Hippocampal formation (tissue), 2 donors: ENCODE measurements at places on chromosomes 5 and 9.
A peak's percentile ranks its signal among the peaks of the same experiment; 100 is the strongest.

DNA sequence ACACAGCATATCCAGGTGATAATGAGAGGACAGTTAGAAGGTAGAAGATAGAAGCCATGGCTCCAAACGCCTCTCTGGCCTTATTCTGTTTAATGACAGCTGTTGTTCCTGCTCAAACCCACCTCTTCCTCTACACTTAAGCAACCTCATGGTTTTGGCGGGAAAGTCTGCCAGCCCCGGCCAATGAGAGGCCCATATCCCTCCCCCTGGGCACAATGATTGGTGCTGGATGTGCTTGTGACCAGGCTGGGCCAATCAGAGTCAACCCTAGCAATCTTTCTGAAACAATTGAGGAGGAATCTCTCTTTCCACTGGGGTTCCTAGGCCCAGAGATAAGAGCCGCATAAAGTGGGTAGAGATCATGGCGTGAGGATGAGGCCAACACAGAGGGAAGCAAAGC lies 4.8 kb upstream of the GFI1B start:
- no peak for DNase-seq

DNA sequence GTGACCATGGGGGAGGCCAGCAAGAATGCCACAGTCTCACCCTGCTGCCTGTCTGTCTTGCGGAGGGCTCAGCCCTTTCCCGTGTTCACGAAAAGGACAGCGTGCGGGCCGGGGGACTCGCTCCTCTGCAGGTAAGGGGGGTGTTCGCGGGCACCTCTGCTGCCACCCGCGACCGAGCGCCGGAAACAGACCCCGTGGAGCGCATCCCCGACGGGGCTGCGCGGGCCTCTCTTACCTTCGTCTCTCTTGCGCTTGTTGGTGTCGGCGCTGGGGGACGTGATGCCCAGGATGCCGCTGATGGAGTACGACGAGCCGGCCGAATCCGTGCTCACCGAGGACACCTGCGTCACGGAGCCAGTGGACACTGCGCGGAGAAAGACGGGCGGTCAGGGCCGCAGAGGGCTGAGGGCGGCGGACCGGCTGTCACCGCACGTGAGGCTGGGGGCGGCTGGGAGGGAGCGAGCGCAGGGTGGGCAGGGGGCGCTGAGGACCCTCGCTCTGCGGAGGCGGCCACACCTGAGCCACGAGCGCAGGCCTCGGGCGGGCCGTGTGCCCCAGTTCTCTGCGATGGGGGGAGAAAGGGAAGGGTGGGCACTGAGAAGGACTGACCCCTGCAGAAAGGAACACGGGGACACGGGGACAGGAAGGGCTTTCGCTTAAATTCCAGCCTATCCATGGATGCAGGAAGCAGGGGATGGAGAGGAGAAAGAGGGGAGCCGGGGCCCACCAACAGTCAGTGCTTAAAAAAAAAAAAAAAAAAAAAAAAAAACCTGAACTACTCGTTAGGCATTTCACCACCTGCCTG lies 31.5 kb downstream of the PAX5 start:
- no peak for DNase-seq

DNA sequence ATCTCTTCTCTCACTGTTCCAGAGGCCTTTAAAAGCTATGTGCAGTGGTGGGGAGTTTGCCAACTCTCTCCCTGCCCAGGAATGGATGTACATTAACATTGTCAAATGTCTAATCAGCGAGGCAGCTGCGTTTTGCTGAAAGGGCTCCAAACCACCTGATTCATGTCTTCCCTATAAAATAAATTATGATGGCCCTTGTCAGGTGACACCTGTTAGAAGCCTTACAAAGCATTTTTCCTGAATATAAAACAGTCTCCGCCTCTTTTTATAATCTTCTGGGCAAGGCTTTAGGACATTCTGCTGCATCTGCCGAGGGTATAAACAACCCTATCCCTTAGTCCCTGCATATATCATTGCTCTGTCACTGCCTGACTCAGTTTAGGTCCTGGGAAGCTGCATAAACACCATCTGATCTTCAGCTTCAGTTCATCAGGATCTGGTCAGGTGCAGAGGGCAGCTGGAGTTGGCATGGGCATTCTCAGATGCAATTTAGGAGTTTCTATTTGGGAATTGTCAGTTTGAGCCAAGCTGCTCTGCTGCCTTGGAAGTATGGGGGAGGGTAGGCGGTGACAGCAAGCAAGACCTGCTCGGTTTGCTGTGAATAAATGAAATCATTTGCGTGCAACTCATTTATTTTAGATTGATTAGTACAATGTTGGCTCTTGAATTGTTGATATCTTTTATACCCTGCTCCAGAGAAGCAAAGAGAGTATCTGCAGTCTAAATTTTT lies 103.5 kb downstream of the ACER2 start:
- no peak for DNase-seq

DNA sequence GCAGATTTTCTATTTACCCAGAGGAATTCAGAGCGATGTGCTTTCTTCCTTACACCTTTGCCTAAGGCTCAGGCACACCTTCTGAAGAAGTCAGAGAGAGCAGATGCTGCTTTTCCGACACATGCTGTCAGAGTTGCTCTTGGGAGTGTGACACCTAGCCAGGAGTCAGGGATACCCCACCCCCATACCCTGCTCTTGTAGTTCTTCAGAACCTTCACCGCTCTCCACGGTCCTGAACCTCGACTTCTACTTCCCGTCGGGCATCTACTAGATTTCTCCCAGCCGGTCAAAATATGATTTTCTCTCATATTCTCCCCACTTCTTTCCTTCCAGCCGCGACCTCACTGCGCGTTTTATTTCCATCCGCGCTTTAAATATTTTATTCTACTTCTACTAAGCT lies 1.7 kb downstream of the GRIN3A start:
- DNase-seq: no peak

- no peak for DNase-seq
Observed at GRCh38 chr5:124102486-124102885, 590.5 kb downstream of the CSNK1G3 start.

DNA sequence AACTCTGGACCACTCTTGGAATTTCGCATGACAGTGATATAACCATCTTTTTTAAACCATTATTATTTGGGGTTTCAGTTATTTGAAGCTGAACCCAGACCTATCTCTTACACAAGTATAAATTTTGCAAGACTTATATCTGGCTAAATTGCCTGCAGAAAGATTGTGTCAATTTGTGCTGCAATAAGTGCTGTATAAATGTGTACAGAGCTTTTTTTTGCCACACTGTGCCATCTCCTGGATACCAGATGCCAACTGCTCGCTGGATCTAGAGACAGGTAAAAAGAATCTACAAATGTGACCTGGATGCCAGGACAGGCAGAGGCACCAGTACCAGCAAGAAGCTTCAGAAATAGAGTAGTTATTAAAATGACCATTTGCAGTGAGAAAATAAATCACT lies 25.9 kb upstream of the TTC39B start:
- DNase-seq: no peak

DNA sequence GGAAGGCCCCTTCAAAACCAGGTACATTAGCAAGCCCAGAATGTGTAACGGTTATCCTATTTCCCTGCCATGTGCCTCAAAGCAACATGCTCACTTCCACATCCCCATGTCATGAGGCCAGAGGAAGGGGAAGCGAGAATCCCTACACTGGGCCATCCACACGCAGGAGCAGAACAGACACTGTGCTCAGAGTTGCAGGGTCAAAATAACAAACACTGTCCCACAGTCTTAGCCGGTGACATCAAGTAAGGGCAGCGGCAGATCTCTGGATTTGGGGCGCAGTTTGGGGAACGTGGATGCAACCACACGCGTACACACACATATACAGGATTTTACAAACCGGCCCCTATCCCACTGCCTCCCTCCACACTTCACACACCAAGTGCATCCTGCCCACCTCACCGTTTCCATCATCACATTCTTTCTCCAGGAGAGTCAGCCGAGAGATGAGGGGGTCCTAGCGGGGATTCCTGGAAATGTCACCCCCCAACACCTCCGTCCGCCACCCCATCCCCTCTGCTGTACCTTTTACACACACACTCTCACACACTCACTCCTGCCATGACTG lies 776 bp downstream of the APBA1 start:
- DNase-seq: peak; percentile 51

DNA sequence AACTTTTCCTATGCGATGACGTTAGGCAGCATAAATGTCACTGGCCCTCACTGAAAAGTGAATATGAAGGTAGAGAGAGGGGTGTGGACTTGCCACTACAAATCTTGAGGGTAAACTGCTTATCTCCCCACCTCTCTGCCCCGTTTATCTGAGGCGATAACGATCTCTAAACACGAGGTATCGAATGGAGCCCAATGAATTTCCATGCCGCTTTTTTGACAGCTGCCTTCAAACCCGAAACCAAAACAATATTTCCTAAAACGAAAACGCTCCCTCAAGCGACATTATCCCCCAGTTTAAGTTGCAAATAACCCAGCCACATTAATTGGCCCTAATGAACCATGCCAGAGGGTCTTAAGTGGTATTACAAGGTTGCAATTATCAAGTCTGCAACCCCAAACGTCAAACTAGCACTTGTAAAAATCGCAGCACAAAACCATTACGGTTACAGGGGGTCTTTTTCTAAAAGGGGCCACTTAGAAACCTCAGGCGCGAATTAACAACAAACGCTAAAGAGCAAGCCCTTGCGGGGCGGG lies 1.4 kb downstream of the NR3C1 start:
- DNase-seq: no peak

DNA sequence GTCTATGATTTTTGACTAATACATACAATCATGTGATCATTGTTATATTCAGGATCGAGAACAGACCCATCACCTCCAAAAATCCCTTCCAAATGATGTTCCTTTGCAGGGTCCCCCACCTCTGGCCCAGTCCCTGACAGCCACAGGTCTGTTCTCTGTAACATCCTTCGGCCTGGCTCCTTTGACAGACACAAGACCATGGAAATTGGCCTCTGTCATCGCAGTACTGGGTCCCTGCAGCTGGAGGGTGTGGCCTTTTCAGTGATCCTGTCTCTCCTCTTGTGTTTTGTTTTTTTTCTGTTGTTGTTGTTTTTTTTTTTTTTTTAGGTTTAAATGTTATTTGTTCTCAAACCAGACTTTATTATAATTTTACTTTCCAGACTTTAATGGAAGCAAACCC lies 27.4 kb upstream of the ANKRD33B start:
- DNase-seq: no peak

DNA sequence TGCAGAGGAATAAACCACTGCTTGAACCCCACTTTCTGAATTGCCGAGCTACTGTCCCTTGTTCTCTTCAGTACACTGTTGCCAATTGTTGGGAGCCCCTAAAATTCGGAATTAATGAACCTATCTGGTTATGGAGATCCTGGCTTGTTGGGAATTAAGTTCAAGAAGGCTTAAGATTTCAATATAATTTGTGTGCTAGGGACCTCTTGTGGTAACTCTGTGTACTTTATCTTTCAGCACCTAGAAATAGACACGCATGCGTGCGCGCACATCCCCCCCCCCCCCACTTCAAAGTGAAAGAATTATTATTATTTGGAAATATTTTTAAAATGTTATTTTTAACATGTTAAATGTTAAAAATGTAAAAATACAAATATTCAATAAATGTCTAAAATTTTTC lies 53.3 kb upstream of the FAM169A start:
- peak; percentile 86 for DNase-seq

- DNase-seq: no peak
Observed at GRCh38 chr5:14757850-14758249, 93.3 kb downstream of the OTULIN start.

DNA sequence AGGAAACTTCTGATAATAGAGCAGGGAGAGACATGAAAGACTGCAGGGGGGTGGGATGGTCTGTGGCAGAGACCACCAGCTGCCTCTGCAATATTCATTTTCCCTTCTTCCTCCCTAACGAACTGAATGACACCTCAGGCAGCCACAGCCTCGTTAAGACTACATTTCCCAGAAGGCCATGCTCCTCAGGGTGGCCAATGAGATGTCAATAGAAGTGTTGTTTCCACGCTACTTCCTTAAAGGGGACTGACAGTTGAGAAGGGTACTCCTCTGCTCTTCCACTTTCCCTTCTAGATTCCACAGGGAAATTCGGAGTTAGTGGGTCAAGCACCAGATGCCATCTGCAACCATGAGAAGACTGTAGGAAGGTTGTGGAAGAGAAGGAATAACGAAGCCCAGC lies 52.0 kb upstream of the DAPK1 start:
- DNase-seq: peak; percentile 32

DNA sequence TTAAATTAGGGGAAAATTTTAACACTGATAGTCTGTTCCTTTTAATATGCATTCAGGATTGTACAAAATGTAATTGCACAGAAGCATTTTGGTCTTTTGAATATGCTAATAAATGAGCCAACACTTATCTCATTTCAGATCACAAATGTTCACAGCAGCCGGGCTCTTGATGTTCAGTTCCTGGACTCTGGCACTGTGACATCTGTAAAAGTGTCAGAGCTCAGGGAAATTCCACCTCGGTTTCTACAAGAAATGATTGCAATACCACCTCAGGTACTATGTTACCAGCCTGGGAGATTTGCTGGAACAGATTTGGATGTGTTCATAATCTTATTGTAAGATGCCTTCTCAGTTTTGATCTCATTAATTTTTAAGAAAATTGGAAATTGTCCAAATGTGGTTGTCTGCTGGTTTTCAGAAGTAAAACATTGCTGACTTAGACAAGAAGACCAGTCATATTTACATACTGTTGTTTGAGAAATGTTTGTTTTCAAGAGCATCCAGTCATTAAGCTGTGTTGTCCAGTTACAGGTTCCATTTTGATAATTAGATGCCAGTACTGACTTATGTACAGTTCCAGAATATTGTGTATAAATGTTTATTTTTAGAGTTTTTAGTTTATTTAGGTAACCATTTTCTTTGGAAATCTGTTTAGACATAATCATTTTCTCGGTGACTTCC lies 23.0 kb upstream of the TMOD1 start:
- DNase-seq: no peak

DNA sequence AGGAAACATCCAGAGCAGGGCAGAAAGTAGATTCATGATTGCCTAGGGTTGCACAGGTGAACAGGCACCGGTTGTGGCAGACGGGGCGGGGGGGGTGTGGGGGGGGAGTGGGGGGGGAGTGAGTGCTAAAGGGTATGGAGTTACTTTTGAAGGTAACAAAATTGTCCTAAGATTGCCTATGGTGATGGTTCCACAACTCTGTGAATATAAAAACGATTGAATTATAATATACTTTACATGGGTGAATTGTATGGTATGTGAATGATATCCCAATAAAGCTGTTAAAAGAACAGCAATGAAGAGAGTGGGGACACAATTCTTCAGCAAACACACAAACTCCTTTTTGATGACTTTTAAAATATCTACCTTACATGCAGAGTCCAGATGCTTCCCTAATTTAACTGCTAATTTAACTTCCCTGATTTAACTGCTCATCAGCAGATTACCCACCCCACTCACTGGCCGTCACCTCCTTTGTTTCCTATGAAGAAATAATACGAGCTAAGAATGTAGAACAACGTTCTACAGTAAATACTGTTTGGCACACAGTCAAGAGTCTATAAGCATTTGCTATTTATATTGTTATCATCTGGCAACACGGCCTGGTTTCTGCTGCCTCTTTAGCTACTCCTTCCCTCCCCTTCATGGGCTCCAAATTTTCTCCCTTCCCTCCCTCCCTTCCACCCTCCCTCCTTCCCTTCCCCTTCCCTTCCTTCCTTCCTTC lies 83.5 kb downstream of the PTCH1 start:
- no peak for DNase-seq

DNA sequence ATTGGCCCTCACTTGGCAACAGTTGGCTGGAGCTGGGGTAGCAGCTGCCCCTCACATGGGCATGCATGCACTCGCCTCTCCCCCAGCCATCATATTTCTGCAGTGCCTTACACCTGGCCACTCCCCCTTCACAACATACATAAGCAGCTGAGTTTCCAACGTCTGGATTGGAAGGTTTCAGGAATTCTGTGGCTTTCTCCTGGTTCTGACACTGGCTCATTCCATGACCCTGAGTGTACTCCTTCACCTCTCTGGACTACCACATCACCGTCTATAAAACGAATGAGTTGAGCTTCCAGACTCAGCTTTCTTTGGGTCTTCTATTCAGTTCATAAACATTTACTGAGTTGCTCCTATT lies 84.3 kb downstream of the GALNT10 start:
- no peak for DNase-seq
